ENCODE measurements at places on chromosomes 7 and 10. TPM values are rescaled to one million over a fixed set of nuclear protein-coding genes. Genes with fewer than 3 reads are reported as not detected.

LRRC18 gene
- not detected for total RNA-seq

SP8 gene
- not detected for total RNA-seq

TUBAL3 gene
- total RNA-seq: not detected

ODAD2 gene
- not detected for total RNA-seq

LIPJ gene
- 0.22 TPM for total RNA-seq

NUTM2B gene
- total RNA-seq: 0.42 TPM
